Foreskin melanocyte (primary cell): ENCODE measurements at places on chromosomes 3 and 15.

- DNase-seq = no peak
Measured at GRCh38 chr3:3013317-3014052, 96.7 kb downstream of the IL5RA start.

- no peak for DNase-seq
Measured at GRCh38 chr3:190912736-190913135, 50.2 kb upstream of the GMNC start.

GRCh38 chr3:130758624-130759369, 12.2 kb upstream of the PIK3R4 start:
- DNase-seq = peak; percentile 91

GRCh38 chr3:100581650-100582049, 27.8 kb upstream of the ADGRG7 start:
- DNase-seq = no peak
